Stimulated activated CD8-positive, alpha-beta memory T cell treated with anti-CD3 and anti-CD28 coated beads, Interleukin-2, amount 100 ng/mL, for 1 hour (primary cell): ENCODE measurements at places on chromosomes 2 and 18.

- DNase-seq, result no peak
Measured at GRCh38 chr2:179909845-179910734, 48.7 kb upstream of the ZNF385B start.

DNA sequence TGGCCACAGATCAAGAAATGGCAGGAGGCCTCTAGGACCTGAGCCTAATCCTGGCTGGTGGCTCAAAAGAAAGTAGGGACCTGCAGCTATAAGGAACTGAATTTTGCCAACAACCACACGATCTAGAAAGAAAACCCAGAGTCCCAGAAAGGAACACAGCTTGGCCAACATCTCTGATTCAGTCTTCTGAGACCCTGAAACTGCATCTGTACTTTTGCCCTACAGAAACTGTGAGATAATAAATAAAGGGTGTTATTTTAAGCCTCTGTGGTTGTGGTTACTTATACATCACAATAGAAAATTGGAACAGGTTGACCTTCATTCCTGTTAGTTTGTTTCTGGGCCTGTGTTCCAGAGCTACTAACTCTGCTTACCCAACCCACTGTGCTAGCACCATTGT lies 356.8 kb upstream of the ST6GAL2 start:
- DNase-seq, result no peak

- DNase-seq, result no peak
Measured at GRCh38 chr2:240603081-240603835, 16.7 kb downstream of the CAPN10 start.

GRCh38 chr2:112958428-112959108 lies 19.2 kb upstream of the IL36G start:
- no peak for DNase-seq

DNA sequence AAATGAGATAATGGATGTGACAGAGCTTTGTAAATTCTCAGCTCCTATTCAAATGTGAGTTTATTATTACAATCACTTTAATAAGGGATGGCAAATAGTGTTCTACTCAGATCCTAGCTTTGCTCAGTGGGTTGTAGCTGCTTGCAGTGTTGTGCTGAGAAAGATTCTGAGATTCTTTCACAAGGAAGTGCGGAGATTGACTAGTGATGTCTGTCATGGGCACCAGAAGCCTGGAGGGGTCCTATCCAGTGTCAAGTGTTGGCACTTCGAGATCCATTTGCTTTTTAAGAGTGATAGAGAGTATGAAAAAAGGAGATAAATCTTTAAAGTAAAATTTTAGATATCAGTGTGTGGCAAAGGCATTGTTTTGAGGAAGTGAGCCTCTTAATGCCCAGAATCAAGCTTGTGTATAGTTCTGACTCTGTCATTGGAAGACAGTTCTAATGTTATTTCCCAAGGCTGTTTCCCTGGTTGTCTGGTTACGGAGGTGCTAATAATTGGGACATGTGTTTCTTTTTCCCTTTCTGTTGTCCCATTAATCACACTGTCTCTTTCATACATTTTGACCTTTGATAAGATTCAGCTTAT lies 181.7 kb upstream of the SPRED2 start:
- no peak for DNase-seq

DNA sequence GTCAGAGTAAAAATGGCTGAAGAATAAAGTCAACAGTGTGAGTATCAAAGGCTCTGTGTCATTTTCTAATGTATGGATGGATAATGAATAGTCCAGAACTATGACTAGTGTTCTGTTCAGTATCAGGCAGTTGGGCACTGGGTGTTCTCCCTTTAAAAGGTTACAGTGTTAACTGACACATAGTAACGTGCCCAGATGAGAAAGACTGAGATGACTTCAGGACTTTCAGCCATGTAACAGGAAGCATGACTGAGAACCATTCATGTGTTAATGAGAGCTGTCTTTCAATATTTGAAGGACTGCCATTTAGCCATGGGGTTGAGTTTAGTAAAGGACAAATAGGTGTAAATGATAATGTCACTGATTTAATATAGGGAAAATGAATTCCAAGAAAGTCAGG lies 187.1 kb downstream of the GULP1 start:
- no peak for DNase-seq

- DNase-seq, result no peak
Measured at GRCh38 chr18:23902396-23902795, 112.2 kb upstream of the TTC39C start.

DNA sequence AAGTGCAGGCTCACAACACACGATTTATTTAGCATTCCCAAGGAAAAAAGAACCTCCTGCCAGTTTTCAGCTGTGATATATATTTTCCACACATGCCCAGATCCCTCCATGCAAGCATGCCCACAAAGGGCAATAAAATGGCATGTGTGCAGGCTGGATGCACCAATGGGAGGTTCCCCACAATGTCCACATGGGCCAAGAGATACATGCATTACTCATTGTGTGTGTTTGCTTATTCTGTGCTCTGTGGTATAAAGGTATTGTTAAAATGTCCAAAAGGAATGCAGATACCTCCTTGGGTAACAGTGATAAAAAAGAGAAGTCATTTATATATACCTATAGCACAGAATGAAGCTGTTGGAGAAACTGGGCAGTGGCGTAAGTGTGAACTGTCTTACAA lies 207.4 kb downstream of the FHOD3 start:
- DNase-seq, result no peak

- no peak for DNase-seq
Measured at GRCh38 chr2:11669454-11670291, at the start of gene NTSR2. Gene NTSR2 (minus strand): TSS chr2:11670195. CDS start chr2:11670129, 66 bp downstream.

DNA sequence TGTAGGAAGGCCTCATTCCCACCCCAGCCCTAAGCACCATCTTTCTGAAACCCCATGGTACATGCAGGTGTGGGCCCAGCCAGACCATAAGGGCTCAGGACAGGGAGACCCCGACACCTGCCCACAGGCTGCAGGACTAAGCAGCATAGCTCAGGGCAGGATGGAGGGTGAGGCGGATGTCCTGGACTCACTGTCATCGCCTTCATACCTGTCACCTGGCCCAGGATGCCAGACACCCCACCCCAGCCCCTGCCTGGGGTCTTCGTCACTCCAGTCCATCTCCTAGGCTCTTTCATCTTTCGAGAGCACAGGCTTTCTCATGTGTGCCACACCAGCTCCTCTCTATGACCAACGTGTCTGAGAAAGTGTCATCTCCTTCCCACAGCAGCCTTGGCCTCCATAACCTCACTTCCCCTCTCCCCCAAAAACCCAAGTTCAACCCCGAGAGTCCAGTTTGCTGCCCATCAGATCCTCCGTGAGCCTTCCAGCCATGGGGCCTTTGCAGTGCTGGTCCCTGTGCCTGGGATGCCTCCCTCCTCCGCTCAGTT lies 71.5 kb downstream of the EMX1 start:
- DNase-seq, result no peak

DNA sequence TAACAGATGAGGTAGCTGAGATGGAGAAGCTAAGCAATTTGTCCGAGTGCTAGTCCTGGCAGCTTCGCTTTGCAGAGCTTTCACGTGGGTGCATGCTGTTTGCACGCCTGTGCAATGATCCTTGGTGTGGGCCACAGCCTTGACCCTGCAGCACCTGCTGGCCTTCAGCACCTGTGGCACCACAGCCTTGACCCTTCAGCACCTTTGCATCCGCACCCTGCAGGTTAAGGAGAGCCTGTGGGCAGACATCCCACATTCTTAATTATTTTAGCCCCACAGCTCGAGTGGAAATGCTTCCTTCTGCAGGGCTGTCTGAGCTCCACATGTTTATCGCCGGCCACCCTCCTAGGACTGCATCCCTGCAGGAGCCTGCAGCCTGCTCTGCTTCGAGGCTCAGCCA lies 19.3 kb downstream of the NCK2 start:
- no peak for DNase-seq

DNA sequence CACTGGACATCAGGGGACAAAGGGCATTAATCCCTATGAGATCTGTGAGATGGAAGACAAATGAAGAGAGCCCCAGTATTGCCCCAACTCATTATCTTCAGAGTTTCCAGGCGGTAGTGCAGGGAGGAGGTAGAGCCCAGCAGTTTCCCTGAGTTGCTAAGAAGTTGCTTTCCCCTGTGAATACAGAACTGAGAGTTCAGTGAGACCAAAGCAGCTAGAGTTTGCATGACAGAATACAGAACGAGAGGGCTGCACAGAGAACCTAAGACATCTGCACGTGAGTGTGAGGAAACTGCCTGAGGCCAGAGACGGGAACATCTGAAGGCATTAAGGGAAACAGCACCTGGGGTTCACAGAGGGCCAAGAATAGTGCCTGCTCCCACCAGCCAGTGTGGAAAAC lies 18.1 kb upstream of the PGAP1 start:
- no peak for DNase-seq

DNA sequence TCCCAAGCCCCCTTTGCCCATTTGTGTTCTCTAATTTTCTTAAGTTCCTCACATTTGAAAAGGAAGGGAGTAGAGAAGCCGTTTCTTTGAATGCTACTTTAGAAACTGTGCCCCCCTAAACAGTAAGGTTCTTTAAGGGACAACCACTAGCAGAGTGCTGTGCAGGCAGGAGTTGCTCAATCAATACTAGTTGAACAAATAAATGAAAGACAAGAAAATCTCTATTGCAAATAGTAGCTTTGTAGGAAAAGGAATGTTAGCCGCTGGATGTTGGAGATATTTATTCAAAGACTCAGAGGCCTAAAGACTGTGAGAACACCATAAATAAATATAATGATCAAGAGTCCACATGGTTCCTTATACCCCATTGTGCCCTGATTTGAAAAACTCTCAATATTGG lies 119.8 kb upstream of the SMAD7 start:
- DNase-seq, result no peak

- DNase-seq, result no peak
Measured at GRCh38 chr2:11752906-11753305, 6.5 kb downstream of the LPIN1 start.

- no peak for DNase-seq
Measured at GRCh38 chr2:238023608-238024007, 37.2 kb upstream of the SCLY start.
